Activated effector memory CD4-positive, alpha-beta T cell treated with anti-CD3 and anti-CD28 coated beads, Interleukin-2, amount 50 U/mL, for 16 hours (primary cell): ENCODE measurements at places on chromosomes 7 and 10.

DNA sequence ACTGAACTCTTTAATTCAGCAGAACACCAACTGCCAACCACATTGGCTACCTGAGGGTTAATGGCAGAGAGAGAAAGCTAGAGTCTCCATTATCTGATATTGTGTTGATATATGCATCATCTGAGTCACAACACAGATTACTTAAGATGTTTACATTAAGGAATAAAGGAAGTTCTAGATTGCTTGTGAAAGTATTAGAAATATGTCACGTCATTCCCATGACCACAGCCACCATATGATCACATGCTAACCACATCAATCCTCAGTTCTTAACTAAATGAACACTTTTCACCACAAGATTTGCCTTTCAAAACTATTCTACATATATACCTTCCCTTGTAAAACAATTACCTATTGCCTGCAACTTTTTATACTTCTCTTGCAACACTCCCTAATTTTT, 337.9 kb downstream of the FGFR2 start:
- DNase-seq = no peak

DNA sequence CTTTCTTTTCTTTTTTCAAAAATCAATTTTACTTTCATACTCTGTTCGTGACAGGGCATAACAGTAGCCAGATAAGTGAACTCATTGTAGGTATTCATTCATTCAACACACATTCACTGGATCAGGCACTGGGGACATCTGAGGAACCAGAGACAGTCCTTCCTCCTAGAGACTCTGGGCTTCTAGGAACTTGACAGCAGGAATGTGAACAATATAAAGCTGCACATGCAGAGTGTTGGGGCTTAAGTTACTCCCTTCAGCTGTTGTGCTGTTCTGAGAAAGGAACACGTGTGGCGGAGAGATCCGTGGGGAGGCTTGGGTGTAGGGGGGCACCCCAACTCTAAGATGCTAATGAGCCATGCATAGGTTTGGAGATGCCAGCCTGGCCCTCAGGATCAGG, 120.4 kb downstream of the PKD1L1 start:
- DNase-seq = no peak

GRCh38 chr7:47690902-47691558, 109.1 kb upstream of the TNS3 start:
- no peak for DNase-seq

DNA sequence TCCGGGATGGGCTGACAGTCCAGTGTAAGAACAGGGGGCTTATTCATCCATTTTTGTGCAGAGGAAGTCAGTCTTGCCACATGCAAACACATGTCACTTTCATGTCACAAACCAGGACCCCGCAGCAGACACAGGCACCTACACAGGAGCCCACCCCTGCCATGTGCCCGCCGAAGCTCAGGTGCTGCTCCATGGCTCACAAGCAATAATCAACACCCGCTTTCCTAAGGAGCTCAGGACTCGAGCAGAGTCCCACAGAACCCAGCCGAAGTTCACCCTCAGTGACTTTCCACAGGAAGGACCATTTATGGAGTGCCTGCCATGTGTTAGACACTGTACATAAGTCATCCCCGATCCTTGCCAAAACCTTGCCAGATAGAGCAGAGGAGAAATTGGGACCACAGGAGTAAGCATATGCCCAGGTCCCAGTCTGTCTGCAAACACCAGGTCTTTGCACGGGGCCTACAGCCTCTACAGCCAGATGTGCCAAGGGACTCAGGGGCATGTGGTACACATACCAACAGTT, 99.4 kb downstream of the EBF3 start:
- DNase-seq = no peak

- DNase-seq = no peak
Measured at GRCh38 chr10:47253651-47254375, 46.2 kb upstream of the GDF10 start.

- no peak for DNase-seq
Measured at GRCh38 chr7:55163733-55164132, 144.9 kb downstream of the EGFR start.

DNA sequence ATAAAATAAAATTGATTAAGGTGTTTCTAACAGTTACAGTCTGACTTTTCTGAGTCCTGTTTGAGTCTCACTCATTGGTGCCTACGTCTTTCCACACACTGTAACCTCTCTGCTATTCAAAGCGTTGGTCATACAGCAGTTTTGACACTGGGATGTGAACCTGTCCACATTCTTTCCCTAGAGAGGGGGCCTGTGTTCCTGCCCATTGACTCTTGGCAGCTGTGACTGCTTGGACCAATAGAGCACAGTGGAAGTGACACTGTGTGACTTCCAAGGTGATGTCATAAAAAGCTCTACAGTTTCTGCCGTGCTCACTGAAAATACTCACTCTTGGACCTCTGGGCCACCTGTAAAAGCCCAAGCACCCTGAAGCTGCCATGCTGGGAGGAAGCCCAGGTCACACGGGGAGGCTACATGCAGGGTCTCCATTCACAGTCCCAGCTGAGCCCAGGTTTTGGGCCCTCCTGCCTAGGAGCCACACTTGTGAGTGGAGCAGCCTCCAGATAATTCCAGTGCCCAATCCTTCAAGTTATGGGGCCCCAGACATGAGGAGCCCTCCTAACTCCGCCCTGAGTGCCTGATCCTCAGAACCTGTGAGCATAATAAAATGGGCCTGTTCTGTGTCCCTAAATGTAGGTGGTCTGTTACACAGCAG, 704 bp upstream of the ANTXRL start:
- DNase-seq = peak; percentile 25

DNA sequence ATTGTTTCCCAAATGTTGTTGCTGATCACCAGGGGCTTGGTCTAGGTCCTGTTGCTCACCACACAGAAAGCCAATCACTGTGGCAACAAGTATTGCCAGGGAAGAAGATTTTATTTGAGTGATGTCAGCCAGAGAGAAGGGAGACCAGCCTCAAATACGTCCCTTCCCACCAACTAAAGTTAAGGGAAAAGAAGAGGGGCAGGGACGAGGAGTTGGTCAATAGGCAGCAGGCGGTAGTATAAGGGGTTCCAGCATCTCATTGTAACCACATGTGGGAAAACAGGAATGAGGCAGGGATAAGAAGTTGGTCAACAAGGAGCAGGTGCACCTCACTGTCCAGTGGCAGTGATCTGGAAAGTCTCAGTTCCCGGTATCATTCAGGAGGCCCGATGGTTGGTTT, 138.9 kb upstream of the KCNMA1 start:
- no peak for DNase-seq

GRCh38 chr10:69748621-69749020, 53.1 kb upstream of the COL13A1 start:
- no peak for DNase-seq

DNA sequence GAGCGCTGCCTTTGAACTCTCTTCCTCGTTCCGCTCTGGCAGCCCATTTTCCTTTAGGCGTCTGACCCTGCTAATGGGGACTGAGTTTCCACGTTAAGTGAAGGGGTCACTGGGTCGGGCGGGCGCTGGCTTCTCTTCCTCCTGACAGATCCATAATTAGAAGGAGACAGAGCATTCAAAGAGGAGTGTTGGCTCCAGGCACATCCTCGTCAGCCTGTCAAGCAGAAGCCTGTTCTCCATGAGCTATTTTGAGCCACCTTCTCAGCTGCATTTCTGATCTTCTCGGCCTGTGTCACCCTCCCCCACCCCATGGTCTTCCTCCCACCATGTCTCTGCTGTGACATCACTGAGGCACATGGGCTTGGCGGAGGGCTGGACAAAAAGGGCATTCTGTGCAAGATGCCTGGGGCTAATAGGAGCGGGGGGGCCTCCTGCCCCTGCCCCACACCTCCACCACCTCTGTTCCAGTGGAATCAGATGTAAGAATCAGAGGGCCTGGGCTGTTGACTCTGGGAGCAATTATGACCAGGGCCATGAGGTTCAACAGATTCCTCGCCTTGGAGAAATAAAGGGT, 248.1 kb downstream of the PLXNA4 start:
- no peak for DNase-seq

- peak; percentile 52 for DNase-seq
Measured at GRCh38 chr10:5583525-5584175, 58.9 kb downstream of the CALML3 start.

DNA sequence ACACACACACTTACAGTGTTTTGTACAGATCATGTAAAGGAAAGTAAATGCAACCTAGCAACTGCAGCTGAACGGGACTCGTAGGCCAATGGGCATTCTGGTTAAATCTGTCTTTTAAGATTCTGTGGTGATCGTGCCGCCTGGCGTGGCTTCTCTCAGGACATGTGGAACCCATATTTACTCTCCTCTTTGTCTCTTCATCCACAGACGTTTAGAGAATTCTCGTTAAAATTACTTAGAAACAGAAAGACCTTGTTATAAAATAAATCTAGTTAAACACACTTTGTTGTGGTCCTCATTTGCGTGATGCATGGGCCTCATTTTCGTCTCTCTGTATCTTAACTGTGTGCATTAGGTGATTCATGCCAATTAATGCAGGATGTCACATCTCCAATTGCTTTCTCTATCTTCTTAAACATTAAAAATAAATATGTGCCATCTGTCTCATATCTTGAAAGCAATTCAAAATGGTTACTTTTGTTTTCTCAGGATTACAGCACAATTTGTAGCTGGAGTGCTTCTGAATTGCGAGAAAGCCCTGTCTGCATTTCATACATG, 11.5 kb downstream of the KLF6 start:
- no peak for DNase-seq

- no peak for DNase-seq
Measured at GRCh38 chr7:114885836-114886235, 36.1 kb upstream of the MDFIC start.

DNA sequence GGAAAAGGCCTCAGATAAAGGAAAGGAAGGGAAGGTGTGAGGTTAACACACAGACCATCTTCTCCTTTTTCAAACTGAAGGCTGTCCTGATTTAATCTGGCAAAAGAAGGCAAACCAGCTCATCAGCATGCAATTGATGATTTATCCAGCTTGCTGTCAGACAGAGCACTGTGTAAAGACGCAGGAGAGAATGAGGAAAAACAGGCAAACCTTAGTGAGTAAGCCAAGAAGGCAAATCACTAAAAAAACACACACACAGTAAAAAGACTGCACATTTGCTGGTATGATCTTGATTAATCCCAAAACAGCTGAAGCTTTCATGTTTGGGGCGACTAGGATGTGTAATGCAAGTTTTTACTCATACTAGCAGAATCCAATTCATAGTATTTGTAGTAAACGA, 65.8 kb upstream of the SKAP2 start:
- DNase-seq = no peak

DNA sequence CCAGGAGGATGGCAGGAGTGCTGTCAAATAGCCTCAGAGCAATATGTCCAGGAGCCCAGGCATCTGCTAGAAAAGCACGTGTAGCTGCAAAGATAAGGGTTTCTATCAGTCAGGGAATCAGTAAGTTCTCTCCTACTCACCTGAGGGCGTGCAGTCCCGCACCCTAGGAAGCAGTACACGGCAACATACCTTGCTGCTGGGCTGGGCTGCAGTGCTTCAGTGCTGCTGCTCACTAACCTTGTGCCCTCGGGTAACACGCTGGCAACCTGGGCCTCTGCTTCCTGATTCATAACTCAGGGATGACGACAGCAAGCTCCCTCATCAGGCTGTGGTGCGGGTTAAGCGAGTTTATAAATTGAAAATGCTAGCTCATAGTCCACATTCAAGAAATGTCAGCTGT, 29.5 kb upstream of the CCNY start:
- DNase-seq = no peak

DNA sequence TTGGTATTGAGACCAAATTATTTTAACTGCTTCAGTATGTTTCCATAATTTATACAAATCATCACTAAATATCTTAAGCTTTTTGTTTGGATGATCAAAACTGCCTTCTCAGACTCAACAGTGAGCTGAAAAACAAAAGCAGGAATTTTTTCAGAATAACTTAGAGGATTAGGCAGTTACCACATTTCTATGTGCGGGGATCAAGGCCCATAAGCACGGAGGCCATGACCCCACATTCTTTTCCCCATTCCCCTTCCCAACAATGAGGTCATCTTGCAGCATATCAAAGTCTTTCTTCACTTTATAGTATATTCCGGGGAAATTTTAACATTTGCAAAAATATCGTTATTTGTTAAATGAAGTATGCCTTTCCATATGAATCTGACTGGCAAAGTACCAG, 125.8 kb downstream of the ELMO1 start:
- no peak for DNase-seq

GRCh38 chr7:5442757-5443305, 19.2 kb upstream of the TNRC18 start:
- no peak for DNase-seq

DNA sequence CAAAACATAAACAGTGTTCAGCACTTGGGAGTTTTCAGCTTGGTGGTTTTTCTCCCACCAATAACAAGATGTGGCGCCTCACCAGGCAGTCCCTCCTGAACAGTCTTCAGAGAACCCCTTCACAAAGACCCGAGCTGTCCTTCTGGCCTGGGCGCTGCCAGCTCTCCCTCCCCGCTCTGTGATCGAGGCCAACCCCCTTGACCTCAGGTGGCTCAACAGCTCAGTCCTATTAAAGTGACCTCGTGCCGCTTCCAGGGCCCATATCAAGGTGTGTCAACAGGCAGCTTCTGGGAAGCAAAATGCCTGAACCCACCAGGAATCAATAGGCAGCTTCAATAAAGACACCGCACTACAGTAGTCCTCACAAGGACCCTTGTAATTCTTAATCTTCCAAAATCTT, 63.3 kb downstream of the CHST15 start:
- DNase-seq = no peak

GRCh38 chr7:50092579-50093491, at the start of gene ZPBP:
ZPBP (minus strand) TSS chr7:50093246; CDS start chr7:50093194, 52 bp downstream.
- DNase-seq = peak; percentile 76

DNA sequence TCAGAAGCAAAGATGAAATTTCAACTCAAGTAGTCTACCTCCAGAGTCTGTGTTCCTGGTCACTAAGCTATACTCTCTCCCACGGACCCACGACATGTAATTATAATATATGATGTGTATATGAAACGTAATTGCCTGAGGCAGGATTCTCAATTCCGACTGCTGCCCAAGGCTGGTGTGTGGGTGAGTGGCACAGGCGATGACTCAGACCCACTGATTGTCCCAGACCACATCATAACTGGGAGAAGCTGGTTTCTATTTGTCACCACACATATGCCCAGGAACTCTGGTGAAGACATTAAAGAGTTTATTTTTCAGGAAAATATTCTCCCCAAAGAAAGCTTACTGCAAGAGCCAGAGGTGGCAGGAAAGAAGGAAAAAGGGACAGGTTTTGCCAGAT, 219.3 kb downstream of the JAZF1 start:
- no peak for DNase-seq

GRCh38 chr7:77226357-77226839, 26.8 kb upstream of the FGL2 start:
- DNase-seq = no peak

DNA sequence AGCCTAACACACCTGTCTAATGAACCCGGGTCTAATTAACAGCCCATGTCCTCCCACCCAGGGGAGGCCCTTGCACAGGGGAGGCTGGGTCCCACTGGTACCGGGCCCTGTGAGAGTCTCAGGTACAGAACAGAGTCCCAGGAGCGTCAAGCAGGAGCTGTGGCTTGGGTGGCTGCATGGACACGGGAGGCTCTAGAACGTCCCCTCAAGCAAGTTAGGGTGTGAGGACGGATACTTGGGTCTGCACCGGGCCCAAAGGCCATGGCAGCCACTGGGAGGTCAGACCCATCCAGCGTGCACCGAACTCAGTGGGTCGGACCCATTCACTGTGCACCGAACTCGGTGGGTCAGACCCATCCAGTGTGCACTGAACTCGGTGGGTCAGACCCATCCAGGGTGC, 309.7 kb downstream of the DNAJB6 start:
- no peak for DNase-seq

GRCh38 chr7:31028417-31028992, 23.6 kb upstream of the ADCYAP1R1 start:
- DNase-seq = no peak
